Spinal cord (tissue), 10 donors: ENCODE measurements at places on chromosomes 12 and 14. TPM values are rescaled to one million over a fixed set of nuclear protein-coding genes. Genes with fewer than 3 reads are reported as not detected.

DBX2 gene
- total RNA-seq, result 5.0 TPM

CAPRIN2 gene
- 42.8 TPM for total RNA-seq

ACSS3 gene
- 26.0 TPM for total RNA-seq

FKBP4 gene
- 44.0 TPM for total RNA-seq
